Activated B cell treated with CpG ODN at 0.5 μM for 24 hours (primary cell): ENCODE measurements at places on chromosomes 11 and 22. TPM values are rescaled to one million over a fixed set of nuclear protein-coding genes. Genes with fewer than 3 reads are reported as not detected.

DNA sequence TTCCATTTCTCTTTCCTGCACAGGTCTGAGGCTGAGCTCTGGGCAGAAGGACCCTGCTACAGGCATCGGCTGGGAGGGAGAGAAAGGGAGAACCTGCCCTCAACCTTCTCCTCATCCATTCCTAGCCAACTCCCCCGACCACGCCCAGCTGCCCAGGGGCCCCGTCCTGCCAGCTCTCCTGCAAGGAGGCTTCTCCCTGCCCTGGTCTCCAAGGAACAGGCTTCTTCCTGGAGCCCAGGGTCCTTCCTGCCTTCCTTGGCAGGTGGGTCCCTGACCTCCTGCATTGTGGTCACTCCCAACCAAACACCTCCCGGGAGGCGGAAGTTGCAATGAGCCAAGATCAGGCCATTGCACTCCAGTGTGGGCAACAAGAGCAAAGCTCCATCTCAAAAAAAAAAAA lies 12.5 kb upstream of the HMOX1 start:
- no peak for DNase-seq

DNA sequence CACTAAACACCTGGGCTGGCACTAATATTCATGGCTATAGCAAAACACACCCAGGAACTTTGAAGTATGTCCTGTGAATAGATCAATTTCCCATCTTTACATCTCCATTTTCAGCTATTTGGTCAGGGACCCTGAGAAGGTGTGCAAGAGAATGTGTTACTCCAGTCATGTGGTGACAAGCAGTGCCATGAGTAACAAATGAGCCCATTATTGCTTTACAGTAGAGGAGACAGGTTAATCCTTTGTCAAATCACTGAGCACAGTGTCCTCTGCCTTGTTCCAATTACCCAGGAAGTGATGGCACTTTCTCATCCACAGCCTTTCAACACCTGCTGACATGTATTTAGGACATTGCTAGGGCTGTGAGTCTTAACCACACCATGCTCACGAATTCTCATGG lies 664.8 kb upstream of the API5 start:
- DNase-seq, result no peak

The POTEH gene
- total RNA-seq, result not detected in 2 replicates

GRCh38 chr11:8097926-8098325 lies 16.9 kb downstream of the TUB start:
- no peak for DNase-seq

GRCh38 chr11:19244621-19245020 lies 3.9 kb upstream of the E2F8 start:
- no peak for DNase-seq

- DNase-seq, result no peak
These were observed 44.9 kb upstream of the DRD2 start for GRCh38 chr11:113519989-113520613.

GRCh38 chr11:76742902-76743301 lies 40.3 kb upstream of the TSKU start:
- DNase-seq, result no peak

- no peak for DNase-seq
These were observed 81.6 kb downstream of the YAP1 start for GRCh38 chr11:102191832-102192231.
